ENCODE measurements at places on chromosomes 12 and 14. TPM values are rescaled to one million over a fixed set of nuclear protein-coding genes. Genes with fewer than 3 reads are reported as not detected.

SLC24A4 gene
- not detected for total RNA-seq

CLEC12A gene
- 0.39 TPM for total RNA-seq

USP5 gene
- total RNA-seq = 83.4 TPM

SLC2A14 gene
- total RNA-seq = 2.3 TPM
